Putamen (tissue), 1 donor: ENCODE measurements at places on chromosomes 7 and 10.

GRCh38 chr10:66833861-66834260, 92.0 kb upstream of the LRRTM3 start:
- no peak for DNase-seq

DNA sequence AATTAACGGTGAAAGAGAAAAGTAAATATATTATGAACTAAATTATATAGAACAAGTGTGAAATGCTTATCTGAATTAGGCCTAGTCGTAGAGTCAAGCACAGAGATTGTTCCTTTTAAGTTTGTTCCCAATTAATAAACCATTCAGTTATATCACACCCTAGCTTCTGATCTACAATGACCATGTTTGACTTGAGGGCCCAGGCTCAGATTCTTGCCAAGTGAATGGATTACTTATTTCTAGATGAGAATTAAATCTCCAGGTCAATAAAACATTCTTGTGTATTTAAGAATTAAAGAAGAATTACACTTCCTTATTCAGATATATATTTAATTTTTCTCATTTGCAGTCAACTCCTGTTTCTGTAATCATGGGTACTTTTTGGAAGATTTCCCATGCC, 37.4 kb upstream of the ARL4A start:
- no peak for DNase-seq

GRCh38 chr7:1536743-1537534, 6.4 kb downstream of the MAFK start:
- DNase-seq: peak; percentile 52

- DNase-seq: no peak
Measured at GRCh38 chr7:29078311-29079260, 67.8 kb downstream of the CPVL start.

- DNase-seq: peak; percentile 54
Measured at GRCh38 chr10:88932539-88933256, 19.9 kb downstream of the ACTA2 start.

DNA sequence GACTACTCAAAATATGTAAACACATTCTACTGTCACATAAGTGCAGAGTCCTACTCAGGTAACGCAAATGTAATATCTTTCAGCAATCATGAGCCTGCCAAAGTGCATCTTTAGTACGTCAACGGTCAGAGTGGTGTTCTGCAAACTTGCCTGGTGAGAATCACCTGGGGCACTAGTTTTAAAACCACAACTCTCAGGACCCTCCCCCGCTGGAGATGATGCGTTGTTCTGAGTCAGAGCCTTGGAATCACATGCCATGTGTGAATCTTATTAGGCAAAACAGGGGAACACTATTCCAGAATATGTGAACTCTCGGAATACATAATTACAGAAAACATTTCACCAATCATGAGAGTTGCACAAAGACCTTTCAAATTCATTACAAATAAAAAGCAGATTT, 115.7 kb downstream of the TPK1 start:
- DNase-seq: no peak

- no peak for DNase-seq
Measured at GRCh38 chr7:41054960-41055661, 647.8 kb downstream of the INHBA start.

DNA sequence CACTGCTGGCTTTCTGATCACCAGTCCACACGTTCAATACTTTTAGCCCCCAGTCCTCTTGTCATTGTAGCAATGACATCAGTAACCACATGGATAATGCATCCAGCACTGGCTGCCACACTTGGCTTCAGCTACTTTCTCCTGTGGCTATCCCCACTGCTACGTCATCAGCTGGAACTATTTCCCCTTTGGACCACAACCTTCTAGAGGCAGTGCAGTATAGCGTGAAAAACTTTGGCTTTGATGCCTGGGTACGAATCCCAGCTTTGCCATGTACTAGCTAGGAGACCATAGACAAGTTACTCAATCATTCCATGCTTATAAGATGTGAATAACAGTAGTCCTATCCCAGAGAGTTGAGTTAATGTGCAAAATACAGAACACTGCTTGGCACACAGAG, 63.2 kb downstream of the CCDC3 start:
- DNase-seq: no peak

GRCh38 chr10:78081292-78081691, 47.6 kb downstream of the RPS24 start:
- no peak for DNase-seq

DNA sequence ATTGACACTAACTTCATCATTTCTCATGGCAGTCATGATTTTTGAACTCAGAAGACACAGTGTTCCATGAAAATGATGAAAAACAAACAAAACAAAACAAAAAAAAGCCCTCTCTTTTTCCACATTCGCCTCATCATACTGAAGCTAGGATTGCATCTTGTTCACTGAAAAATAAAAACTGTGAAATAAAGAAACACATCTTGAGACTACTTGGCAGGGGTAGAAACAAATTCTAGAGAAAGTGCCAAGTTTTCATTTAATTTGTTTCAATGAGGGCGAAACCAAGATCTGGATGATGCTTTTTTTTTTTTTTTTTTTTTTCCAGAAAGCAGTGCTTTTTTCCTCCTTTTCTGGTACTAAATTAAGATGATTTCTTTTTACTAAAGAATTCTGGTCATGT, 350.4 kb upstream of the ETV1 start:
- DNase-seq: no peak

GRCh38 chr7:6423942-6424701, 23.6 kb downstream of the DAGLB start:
- no peak for DNase-seq

DNA sequence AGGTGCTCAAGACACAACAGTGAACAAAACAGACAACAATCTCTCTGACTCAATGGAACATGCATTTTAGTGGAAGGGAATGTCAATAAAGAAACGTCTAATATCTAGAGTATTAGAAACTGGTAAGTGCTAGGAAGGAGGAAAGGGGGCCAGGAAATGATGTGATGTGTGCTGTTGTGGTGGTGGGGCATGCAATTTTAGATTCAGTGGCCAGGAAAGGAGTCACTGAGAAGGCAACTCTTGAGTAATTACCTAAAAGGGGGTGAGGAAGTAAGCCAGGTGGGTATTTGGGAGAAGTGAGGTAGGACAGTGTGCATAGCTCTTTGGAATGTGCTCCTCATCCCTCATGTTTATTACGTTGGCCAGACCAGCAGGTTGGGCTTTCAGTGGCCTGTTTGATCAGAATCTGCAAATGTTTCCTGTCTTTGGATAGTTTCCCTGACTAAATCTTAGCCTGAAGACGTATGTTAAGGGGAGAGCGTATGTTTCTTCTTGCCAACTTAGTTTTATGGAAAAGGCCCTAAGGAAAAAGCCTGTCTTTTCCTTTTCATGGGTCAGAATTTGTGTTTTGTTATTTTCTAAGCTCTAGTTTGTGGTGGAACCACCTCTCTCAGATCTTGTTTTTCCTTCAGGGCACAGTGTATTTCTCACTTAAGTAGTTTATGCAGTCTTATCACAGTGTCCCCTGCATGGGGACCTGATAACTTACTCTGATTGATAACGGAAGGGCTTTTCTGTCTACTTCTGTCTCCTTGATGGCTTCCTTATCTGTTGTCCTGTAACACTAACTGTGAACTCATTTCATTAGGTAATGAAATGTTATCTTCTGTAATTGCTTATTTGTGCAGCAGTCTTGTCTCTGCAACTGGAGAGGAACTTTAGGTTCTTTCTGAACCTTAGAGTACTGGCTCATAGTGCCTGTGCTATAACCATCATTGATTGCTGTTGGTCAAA, 203.7 kb downstream of the AUTS2 start:
- DNase-seq: no peak

- no peak for DNase-seq
Measured at GRCh38 chr10:4373098-4373497, 452.9 kb upstream of the AKR1E2 start.

GRCh38 chr7:24690251-24690650, 67.0 kb downstream of the GSDME start:
- no peak for DNase-seq

- DNase-seq: no peak
Measured at GRCh38 chr7:73850781-73851207, 8.5 kb upstream of the METTL27 start.

DNA sequence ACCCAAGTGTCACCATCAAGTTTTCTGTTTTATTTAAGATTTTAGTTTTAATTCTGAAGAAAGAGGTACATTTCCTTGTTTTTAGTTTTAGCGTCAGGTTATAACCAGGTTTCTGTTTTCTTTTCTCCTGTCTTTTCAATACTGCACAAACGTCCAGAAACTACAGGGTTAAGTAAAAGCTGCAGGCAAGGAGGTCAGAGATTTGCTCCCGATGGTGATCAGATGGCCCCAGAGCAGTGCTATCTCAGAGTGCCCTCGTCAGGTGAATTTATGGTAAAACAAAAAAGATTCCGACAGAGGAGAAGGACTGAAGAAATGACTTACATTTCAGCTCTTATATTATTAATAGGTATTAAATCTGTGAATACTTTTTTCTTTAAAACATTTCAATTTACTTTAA, 128.2 kb downstream of the STRA8 start:
- DNase-seq: no peak

DNA sequence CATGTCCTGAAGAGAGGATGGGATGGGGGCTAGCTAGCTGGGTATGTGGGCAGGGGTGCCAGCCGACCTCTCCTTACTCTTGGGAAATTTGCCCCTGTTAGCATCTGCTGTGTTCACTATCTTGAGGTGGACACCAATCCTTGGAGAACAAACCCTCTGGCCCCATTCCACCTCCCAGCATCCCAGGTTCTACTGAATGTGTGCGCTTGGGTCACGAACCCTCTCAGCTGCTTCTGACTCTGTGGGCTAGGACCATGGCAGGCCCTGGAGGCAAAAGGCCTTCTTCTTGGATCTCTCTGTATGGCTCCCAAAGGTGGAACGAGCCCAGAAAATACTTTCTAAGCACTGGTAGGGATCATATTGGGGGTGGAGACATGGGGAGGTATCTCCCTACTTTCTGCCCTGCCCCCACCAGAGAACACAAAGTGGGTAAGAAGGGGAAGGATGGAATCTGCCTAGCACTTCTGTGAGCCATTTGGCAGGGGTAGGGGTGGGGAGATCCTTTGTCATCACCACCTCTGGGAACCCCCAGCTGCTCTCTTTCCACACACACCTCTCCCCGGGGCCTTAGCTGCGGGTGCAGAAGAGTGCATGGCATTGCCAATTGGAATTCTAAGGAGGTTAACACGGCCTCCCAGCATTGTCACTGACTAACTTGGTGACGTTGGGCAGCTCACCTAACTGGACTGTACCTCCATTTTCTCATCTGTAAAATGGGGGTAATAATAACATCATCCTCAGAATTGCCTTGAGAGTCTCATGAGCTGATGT, 7.7 kb downstream of the UNC5B start:
- DNase-seq: no peak

DNA sequence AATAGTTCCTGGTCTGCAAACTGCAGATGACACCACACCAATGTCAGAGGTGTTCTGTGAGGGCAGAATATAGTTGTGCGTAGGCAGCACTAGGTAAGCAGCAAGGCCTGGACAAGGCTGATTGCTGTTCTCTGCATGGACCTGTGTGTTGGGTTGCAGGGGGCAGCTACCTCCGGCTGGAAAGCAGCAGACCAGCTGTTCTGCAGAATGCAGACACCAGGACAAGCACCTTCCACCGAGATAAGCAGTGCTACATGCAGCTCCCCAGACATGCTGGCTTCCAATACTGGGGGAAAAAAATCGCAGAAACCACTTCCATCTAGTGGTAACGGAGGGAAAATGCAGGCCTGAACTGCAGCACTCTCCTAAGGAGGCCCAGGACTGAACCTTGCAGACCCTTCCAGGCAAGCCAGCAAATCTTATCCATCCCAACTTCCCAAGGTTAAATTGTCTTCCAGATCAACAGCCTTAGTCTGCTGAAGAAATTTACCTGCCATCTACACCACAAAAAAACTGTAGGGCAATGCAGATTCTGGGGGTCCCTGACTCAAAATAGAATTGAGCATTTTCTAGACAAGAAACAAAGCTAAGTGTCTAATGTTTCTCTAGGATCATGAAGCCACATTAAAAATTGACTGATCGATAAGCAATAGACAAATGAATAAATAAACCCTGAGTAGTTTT, 50.5 kb upstream of the COBL start:
- peak; percentile 77 for DNase-seq

GRCh38 chr10:98892523-98892922, 343.1 kb downstream of the HPSE2 start:
- no peak for DNase-seq

DNA sequence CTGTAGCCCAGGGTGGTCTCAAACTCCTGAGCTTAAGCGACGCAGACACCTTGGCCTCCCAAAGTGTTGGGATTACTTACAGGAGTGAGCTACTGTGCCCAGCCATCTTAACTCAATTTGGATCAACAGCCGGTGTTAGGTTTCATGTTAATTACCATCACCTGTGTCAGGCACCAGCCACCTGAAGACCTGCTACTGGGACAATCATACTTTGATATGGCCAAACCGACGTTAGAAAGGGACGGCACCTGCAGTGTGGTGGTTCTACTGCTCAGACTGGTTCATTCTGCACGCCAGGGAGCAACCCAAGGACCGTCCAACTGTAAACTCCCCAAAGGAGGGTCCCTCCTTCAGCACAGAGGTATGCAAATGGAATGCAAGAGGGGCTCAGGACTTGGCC, 74.2 kb upstream of the CYTH3 start:
- no peak for DNase-seq

- no peak for DNase-seq
Measured at GRCh38 chr10:15678851-15679250, 40.9 kb downstream of the ITGA8 start.

DNA sequence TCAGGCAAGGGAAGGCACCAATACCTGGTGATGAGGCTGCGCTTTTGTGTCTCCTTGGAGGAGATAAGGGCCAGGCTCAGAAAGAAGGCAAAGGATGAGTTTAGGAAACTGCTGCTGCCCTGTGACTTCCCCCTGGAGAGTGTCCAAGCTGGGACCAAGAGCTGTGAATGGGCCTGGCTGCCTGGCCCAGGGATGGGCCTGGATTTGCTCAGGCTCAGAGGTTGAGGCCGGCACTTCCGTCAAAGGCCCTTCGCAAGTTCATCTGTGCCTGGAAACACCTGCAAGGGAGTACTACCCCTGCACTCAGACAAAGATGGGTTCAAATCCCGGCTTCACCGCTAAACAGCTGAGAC, 50.5 kb upstream of the NANOS1 start:
- DNase-seq: no peak

DNA sequence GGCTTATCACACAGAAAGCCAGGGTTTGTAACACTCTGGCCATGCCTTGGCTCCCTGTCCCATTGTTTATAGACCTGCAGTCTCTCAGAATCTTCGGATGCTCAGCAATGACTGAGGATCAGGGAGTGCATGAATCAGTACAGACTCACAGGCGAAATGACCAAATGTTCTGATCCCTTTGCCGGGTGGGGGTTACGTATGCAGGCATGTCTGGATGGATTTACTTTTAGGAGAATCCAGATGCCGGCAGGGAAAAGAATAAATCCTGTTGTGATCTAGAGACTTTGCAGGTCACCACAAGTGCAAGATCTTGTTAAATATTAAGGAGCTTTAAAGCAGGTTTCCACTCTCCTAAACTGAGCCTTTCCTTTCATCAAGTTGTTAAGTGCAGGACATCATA, 149.5 kb downstream of the SFMBT2 start:
- no peak for DNase-seq

- no peak for DNase-seq
Measured at GRCh38 chr10:32293581-32293980, 53.4 kb downstream of the EPC1 start.
